ENCODE measurements at places on chromosomes 11 and 22.

GRCh38 chr11:19718051-19718450 lies 5.4 kb downstream of the NAV2 start:
- no peak for DNase-seq

- no peak for DNase-seq
Observed at GRCh38 chr11:80415580-80415979, 974.8 kb upstream of the TENM4 start.

- no peak for DNase-seq
Observed at GRCh38 chr11:96160732-96161306, 182.2 kb downstream of the MAML2 start.

DNA sequence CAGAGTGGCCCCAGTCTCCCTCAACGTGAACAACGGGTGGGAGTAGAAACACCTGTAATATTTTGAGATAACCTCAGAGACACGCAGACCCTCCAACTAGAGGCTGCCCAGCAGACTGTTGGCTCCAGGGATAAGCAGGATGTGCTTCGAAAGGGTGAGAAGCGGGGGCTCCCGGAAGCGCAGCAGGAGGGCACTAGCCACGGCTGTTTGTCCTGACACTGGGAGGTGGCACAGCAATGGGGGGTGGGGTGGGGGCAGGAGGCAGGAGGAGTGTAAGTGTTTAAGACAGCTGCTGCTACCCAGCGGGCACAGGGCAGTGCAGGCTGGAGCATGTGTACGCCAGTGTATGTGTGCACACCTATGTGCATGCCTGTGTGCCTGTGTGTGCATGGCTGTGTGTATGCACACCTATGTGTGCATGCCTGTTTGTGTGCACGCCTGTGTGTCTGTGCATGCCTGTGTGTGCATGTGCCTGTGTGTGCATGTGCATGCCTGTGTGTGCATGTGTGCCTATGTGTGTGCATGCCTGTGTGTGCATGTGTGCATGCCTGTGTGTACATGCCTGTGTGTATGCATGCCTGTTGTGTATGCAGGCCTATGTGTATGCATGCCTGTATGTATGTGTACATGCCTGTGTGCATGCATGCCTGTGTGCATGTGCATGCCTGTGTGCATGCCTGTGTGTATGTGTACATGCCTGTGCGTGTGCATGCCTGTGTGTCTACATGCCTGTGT lies 154.7 kb downstream of the SHANK2 start:
- no peak for DNase-seq

GRCh38 chr22:26170795-26171580 lies 1.7 kb downstream of the SEZ6L start:
- no peak for DNase-seq
